ENCODE measurements at places on chromosomes 7 and 10.

GRCh38 chr10:71267508-71268240 lies 51.4 kb upstream of the SLC29A3 start:
- no peak for DNase-seq

DNA sequence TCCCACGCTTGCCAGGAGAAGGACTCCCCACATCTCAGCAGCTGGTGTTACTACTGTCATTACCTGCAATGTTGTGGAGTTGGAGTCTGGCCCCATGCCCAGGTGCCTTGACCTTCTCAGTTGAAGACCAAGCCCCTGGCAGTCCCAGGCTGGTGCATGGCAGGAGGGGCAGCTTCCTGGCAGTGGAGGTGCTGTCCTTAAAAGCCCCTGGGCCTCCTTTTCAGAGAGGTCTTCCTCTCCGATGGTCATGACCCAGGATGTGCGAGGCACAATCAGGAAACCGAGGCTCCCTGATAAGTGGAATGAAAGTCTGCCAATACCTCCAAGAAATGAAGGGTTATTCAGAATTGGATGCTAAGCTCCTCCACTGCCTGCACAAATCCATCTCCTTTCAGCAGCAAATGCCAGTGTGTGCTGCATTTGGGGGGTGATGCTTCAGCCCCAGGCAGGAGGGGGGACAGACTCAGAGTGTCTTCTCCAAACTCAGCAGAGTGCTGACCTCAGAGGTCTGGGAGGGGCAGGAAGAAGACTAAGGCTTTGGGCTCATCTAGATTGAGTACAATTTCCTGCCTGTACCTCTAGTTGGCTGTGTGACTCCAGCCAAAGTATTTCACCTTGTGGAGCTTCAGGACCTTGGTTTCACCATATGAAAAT lies 97.0 kb upstream of the DDC start:
- no peak for DNase-seq

DNA sequence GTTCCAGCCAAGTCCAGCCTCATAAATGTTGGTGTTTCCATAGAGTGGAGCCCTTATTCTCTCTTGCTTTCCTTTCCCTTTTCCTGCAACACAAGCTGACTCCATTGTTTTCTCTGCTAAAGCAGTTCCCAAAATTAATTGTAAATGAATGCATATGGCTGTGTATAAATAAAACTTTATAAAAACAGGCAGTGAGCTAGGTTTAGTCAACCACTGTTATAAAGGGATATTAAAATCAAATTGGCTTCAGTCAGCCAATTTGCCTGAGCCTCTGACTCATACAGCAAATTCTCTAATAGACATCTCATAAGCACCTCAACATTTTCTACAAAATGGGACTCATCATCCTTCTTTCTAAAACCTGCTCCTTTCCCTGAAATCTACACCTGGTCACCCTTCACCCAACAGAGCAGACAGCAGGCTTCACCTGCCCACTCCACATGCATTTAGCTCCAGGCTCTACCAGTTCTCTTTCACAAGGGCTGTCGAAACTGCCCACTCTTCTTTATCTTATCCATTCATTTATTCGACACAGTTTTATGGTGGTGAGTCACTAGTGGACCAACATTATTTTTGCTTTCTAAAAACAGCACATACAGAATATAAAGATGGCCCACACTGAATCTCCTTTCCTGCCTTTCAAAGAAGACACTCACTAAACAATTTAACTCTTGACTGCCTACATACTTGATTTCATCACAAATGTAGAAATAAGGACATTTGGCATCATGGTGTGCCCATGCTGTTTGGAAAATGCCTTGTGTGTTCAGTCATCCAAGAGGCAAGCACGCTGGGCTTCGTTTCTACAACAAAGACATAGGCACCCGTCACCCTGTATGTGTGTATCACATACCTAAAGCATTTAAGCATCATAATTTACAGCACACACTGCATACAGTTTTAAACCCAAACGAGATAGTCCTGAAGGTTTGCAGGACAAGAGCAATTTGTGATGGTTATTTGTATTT lies 74.6 kb upstream of the C7orf33 start:
- DNase-seq, result no peak

DNA sequence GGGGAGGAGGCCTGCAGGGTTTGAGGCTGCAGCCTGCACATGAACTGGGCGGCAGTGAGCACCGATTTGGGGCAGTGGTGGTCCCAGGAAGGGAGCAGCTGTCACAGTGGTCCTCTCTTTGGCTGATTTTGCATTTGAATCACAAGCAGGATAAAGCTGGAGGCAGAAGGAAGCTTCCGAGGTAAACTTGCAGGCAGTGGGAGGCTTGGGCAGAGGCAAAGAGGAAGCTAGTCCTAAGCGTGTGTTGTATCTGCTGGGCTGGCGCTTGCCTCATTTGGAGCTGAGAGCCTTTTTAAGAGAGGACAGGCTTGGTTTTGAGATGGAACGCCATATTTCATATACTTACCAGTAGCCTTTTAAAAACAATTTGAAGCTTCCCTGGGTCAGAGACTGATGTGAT lies 177.2 kb upstream of the PODXL start:
- no peak for DNase-seq

GRCh38 chr7:131628634-131629033 lies 72.2 kb upstream of the PODXL start:
- no peak for DNase-seq

DNA sequence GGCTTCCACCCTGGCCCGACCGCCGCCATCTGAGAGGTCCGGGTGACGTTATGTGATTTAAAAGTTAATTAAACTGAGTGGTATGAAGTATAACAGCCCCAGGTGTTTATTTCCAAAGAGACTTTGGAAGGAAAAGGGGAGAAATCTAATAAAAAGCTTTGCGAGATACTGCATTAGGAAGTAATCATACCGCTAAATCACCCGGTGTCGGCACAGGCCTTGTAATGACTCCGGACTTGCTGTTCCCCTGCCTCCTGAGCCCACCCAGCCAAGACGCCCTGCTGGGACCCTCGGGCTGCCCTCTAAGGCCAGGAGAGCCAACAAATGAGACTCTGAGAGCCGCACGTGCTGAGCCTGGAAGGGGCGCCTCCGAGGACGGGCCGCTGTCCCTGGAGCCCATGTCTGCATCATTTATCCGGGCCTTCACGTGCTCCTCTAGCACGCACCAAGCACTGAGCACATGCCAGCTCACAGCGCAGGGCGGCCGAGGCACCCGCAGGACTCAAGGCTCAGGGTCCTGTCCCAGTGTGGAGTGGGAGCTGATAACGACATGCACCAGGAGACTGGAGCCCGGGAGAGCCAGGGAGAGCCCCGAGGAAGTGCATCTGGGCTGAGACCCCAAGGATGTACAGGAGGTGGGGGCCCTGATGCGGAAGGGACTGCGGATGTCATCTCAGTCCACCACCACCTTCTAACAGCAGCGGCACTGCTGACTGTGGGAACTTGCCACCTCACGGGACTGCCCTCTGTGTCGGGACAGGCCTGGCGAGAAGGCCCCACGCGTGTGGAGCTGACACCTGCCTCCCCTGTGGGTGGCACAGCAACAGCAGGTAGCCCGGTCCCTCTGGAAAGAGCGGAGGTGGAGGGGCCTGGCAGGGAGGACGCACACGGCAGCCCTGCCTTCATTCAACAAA lies 182.7 kb downstream of the ELFN1 start:
- DNase-seq, result no peak

GRCh38 chr7:94748376-94748775 lies 92.4 kb upstream of the SGCE start:
- no peak for DNase-seq

DNA sequence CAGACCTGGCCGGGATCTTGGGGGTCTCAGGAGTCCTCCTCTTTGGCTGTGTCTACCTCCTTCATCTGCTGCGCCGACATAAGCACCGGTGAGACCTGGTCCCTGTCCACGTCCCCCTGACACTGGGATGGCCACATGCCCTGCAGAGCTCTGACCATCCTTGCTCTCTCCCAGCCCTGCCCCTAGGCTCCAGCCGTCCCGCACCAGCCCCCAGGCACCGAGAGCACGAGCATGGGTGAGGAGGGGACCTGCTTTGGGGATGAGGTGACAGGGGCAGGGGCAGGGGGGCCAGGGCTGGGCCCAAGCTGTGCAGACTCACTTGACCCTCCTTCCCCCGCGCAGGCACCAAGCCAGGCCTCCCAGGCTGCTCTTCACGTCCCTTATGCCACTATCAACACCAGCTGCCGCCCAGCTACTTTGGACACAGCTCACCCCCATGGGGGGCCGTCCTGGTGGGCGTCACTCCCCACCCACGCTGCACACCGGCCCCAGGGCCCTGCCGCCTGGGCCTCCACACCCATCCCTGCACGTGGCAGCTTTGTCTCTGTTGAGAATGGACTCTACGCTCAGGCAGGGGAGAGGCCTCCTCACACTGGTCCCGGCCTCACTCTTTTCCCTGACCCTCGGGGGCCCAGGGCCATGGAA lies 959 bp downstream of the PVRIG start:
- no peak for DNase-seq

DNA sequence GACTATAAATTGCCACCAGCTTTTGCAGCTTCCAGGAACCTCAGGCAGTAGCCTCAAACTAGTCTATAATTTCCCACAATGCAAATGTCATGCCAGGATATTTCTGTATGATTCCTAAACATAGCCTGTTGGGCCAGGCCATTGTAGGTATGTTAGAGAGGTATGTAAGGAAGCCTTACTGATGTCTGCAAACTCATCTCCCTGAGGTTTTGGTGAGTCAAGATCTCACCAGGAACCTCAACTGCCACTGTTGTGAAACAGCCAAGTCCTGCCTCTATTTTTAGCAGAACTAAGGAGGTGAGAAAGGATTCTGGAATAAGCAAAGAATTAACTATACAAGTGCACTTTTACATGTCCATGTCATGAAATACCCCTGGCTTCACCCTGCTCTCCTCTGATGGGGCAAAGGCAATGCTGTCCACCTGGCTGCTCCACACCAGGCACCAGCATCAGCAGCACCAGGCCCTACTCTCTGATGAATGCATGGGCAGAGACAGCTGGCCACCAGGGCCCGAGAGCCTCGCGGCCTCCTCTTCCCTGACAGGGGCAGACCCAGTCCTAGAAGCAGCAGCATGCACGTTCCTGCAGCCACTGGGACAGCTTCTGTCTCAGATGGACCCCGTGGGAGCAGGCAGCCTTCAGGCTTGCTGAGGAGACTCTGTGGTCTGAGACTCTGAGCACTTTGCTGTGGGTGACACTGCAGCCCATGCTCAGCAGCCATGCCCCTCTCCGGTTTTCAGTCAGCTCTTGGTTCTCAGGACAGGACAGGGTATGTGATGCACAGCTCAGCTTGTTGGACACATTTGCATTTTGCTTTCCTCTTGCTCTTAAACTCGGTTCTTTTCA lies 147.3 kb downstream of the ZMYND11 start:
- DNase-seq, result no peak

- no peak for DNase-seq
Observed at GRCh38 chr7:46586406-46586805, 665.3 kb upstream of the IGFBP3 start.

DNA sequence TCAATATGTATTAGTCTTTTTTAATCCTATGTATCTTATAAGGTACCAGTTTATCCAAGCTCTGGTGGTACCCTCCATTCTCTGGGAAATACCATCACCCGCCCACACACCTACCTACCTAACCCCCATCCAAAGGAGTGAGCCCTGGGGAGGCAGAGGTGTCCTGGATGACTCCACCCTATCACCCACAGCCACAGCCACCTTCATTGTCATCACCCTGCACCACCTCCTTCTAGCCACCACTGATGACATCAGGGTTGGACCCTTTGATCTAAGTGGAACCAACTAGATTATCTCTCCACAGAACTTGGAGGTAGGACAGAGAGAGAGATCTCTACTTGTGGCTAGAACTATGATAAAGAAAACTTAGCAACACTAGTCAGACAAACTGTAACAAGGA lies 259.4 kb downstream of the PARD3 start:
- DNase-seq, result no peak

- DNase-seq, result no peak
Observed at GRCh38 chr10:49741108-49741995, 20.8 kb downstream of the OGDHL start.

DNA sequence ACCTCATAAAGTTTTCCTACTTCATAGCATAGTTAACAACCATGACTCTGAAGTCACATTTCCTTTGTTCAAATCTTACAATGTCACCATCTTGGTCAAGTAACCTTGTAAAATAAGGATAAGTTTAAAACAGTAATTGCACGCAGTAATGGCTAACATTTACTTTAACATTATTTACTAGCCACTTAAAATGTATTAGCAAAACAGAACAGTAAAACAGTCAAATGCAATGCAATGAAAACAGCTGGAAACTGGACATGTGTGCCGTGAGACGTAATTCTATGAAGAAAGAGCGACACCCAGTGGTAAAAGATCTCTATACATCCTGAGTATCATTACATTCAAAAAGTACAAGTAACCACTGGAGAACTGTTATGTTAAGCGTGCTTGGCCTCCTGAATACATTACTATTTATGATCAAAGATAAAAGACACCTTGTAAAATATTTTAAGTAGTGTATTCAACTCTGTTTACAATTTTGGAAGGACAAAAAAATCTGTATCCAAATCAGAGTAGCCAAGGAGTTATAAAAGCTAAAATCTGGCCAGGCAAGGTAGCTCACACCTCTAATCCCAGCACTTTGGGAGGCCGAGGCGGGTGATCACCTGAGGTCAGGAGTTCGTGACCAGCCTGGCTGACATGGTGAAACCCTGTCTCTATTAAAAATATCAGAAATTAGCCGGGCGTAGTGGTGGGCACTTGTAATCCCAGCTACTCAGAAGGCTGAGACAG lies 27.2 kb downstream of the ATE1 start:
- DNase-seq, result peak; percentile 6

GRCh38 chr7:90552521-90552920 lies 43.6 kb upstream of the CDK14 start:
- no peak for DNase-seq

GRCh38 chr7:27113991-27114769 lies 11.7 kb upstream of the HOXA2 start:
- DNase-seq, result no peak

GRCh38 chr10:94006591-94007550 lies 13.1 kb downstream of the PLCE1 start:
- peak; percentile 12 for DNase-seq

DNA sequence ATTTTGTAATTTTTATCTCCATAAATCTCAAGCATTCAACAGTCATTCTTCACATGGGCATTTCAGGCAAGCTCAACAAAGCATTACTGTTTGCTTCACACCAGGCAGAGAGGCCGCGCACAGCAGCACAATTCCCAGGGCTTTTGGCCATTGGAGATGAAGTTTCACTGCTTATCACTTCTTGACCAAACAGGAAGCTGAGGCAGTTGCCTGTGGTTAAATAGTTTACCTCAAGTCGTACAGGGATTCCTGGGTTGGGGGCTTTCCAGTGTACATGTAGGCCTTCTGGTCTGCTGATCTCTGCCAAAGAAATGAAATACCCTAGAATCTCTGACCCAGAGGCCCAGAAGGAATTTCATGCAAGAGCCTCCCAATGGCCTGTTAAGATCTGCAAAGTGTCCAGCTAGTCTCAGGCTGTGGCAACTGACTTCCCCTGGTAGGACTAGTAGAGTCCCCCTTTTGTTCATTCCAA lies 11.2 kb upstream of the PRDX3 start:
- DNase-seq, result no peak
